ENCODE measurements at places on chromosomes 5 and 9.
A peak's percentile ranks its signal among the peaks of the same experiment; 100 is the strongest.

GRCh38 chr9:127112735-127113161, 9.7 kb downstream of the ANGPTL2 start:
- DNase-seq: no peak

GRCh38 chr5:128093368-128093767, 9.8 kb downstream of the SLC12A2 start:
- no peak for DNase-seq

DNA sequence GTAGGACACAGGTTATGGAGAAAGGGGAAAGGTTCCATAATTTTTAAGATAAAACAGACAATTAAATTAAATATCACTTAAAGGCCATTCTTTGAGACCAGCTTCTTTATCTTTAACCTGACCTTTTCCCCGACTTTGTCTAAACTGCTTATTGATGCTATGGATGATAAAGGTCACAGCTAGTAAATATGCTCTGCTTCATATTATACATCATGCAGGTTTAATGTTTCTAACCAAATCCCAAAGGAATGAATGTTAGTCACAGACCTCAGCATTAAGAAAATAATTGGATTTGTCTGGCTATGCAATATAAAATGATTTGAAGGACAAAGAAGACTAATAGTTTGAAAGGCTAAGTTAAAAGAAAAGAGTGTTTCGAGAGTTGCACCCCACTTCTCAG, 147.6 kb downstream of the ST8SIA4 start:
- no peak for DNase-seq

- no peak for DNase-seq
Measured at GRCh38 chr9:72043576-72043975, 16.8 kb downstream of the C9orf57 start.

- no peak for DNase-seq
Measured at GRCh38 chr5:59517926-59518585, 375.5 kb downstream of the PDE4D start.

GRCh38 chr5:159202151-159202550, 7.2 kb downstream of the RNF145 start:
- no peak for DNase-seq

GRCh38 chr9:97388721-97389238, 23.1 kb upstream of the TDRD7 start:
- DNase-seq: peak; percentile 79

- no peak for DNase-seq
Measured at GRCh38 chr5:133792024-133792423, 176.4 kb downstream of the C5orf15 start.

DNA sequence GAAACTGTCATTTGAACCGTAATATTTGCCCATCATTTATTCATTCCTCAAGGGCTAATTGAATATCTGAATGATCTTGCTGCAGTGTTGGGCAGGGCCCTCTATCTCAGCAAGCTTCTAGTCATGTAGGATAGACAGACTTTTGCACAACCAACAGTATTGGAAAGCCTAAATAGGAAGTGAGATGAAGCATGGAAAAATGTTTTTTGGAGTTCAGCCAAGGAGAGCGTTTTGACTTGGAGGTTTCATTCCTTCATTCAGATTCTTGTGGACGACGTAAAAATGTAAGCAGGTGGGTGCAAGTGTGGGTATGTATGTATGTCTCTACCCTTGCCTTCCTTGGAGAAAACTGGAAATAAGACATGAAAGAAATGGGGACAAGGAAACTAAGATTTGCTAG, 15.5 kb downstream of the DAPK1 start:
- DNase-seq: no peak

DNA sequence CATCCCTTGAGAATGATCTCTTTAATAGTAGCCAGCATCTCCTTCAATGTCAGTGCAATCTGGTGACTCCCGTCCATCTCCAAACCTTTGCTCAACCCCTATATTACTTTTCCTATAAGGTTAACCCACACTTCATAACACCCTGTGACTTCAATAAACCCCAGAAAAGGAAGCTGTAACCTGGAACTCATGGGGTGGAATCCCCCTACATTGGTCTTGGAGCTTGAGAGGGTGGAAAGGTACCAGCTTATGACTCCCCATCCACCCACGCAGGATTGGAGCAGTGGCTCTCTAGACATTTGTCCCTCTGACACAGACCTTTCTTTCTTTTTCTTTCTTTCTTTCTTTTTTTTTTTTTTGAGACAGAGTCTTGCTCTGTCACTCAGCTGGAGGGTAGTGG, 54.7 kb upstream of the ZFR start:
- peak; percentile 33 for DNase-seq

GRCh38 chr5:72494623-72495124, 12.5 kb downstream of the ZNF366 start:
- no peak for DNase-seq

- peak; percentile 2 for DNase-seq
Measured at GRCh38 chr9:12604164-12604821, 88.9 kb upstream of the TYRP1 start.

GRCh38 chr9:118170032-118170955, 466.1 kb downstream of the TLR4 start:
- DNase-seq: no peak

DNA sequence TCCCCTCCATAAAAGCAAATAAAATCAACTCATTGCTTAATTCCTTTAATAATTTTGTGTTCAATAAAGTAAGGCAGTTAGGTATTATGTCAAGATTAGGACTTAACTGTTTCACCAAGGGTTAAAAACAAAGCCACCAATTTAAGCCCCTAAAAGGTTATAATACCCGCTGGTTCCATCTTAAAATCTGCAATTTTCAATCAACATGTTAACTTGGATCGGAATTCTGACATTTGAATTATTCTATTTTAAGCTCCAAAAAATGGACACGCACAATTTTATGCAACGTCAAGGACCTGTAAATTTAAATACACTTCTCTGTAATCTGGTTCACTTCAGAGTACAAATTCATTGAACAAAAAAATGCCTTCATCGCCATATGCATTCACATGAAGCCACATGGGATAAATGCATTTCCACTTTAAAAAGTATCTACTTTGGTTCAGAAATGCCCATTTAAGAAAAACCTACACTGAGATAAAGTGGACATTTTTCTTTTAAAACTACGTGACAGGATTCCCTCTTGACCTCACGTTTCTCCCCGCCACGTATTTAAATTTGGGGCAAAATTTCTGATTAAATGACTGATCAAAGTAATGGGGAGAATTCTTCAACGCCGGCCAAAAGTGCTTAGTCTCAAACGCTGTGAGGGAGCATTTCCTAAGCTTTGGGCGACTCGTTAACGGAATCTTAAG, 721 bp downstream of the GIN1 start:
- DNase-seq: peak; percentile 22

GRCh38 chr9:123408313-123409262, 52.6 kb downstream of the CRB2 start:
- DNase-seq: no peak

DNA sequence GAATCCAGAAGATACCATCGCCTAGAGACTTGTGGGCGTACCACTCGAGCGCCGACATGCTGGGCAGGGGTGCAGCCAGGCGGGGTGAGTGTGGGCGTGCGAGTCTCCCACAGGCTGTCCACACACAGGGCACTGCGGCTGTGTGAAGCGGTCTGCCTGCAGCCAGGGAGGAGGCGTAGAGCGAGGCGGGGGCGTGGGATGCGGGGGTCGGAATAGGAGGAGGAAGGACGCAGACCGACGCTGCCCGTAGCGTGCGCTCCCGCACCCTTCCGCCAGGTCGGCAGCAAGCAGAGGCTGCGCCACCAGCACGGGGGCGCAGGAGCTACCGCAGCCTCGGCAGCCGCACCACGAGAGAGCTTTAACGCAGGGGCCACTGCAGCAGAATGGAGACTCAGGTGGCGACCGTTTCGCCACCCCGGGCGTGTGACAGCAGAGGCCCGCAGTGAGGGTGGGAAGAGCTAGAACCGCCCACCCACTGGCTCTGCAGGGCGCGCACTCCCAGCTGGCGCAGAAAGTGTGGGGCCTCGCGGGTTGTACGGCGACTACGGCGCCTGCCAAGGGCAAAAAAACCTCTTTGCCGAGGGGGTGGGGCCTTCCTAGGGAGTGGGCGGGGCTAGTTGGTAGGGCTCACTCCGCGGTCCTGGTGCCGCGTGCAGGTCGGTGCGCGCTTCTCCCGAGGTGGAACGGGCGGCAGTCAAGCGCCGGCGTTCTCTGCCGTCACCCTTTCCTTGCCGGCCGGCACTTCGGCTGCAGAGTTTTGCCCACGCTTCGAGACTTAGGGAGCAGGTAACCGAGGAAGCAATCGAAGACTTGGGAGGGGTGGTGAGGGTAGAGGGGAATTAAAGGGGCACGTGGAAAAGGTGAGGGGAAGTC, at the start of the genes MBLAC2 and POLR3G:
Gene MBLAC2 (minus strand): TSS at position 537 of the 873 bp plus-strand sequence. CDS start 479 bp downstream, at position 58.
Gene POLR3G (plus strand): TSS at position 630 of the 873 bp plus-strand sequence. CDS start 10,704 bp downstream, outside the sequence.
- peak; percentile 96 for DNase-seq

DNA sequence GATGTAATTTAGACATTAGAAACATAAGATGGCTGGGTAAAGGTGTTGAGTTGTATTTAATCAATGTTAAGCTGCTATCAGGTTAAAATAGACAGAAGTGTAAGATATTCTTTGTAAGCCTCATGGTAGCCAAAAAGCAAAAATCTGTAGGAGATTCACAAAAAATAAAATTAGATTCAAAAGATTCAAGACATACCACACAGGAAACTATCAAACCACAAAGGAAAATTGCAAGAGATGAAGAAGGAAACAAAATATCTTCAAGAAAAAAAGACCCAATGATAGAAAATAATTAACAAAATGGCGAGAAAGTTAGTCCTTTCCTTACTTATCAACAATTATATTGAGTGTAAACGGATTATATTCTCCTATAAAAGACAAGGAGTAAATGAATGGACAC, 15.3 kb downstream of the XRCC4 start:
- DNase-seq: no peak

DNA sequence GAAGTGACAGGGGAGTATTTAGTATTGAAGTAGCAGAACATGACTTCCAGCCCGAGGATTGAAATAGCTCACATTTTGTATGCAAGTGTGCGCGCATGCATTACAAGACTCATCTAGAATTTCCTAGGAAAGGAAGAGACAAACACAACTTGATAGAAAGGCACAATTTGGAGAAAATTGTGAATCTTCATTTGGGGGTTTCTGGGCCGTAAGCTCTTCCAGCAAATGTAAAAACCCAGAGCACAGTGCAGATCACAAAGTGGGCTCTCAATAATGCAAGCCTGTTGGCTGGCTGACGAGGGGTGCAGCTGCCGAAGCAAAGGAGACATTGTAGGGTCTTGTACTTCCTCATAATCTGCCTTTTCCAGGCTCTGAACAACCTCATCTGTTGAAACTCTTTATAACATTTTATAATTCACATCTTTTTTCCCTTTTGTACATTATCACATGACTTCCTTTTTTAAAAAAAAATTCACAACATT, 109.0 kb downstream of the BAAT start:
- DNase-seq: no peak

DNA sequence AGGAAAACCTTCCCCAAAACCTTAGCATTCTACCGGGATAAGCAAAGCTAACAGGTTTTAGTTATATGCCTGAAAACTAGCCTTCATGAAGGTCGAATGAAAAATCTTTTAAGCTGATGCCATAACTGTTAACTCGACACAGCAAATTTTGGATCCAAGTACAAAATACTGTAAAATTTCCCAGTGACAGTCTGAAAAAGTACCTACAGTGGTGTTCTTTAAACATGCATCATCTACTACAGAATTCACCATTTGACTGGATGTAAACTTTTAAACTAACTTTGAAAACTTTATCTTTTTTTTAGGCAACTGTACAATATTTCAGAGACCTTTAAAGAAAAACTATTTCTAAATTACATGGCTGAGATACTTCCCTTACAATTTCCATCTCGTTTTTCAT, 791 bp downstream of the RAPGEF6 start:
- DNase-seq: no peak

GRCh38 chr5:57499262-57500050, 16.8 kb upstream of the ACTBL2 start:
- peak; percentile 77 for DNase-seq

DNA sequence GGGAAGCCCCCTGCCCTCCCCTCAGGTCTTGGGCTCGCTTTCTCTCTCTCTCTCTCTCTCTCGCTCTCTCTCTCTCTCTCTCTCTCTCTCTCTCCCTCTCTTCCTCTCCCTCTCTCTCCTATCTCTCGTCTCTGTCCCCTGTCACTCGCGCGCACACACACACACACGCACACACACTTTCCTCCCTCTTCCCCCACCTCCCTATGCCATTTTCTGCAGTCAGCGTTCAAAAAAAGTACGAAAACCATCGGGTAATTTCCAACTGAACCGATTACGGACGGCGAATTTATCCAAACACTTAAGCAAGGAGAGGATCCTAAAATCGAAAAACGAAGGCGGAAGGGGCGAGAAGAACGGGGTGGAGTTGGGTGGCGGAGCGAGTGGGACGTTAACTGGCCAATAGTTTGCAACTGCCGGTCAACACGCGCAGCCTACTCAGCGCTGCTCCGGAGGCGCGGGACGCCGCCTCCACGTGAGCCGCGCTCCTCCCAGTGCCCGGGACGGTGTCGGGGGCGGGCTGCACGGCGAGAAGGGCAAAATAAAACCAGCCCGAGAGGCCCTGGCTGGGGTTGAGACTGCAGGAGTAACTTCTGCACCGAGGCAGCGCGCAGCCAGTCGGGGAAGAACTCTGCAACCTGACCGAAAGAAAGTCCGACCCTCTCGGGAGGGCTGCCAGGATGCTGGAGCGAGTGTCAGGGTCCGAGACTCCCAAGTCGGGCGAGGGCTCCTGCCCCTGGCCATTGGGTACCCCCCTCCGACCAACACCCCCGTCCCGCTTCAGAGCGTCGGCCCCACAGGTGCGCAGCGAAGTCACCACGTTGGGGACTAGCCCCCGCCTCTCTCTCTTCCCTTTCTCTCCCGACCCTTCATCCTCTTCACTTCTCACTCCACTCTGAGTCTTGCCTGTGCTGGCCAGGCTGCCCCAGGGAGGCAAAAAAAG, 24.9 kb upstream of the ELAVL2 start:
- DNase-seq: no peak

DNA sequence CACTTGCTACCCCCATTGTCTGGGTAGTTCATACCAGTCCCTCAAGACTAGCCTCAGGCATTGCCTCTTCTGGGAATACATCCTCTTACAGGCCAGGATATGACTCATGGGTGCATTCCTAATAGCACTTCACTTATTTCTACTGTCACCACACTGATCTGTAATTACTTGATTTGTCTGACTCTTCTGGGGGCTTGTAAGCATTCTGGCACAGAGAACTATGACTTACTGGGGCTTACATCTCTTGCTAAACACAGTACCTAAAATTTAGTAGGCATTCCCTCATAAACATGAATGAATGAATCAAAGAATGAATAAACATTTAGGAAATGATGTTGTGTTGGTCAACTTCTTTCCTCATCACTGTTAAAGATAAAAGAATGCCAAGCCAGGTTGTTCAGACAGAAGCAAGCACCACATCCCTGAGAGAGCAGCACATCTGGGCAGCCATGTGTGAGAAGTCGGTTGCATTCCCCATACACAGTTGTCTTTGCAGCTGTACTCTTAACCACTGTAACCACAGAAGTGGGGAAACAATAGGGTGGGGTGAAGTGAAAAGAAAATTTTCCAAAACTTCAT, 27.6 kb downstream of the IL7R start:
- DNase-seq: peak; percentile 90

DNA sequence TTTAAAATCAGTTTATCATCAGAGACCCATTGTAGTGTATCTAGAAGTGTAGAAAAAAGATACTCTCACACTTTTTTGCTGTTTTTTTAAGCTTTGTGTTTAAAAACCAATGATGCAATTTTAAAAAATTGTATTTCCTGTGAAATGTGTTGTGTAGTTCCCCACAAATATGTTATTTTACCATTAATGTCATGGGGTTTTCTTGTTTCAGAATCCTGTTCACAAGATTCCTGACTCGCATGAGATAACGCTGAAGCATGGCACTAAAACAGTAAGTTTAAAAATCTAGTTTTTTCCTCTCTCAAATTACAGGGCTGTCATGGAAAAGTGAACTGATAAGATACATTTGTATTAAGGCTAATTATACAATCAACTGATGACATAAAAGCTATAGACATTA, 58.6 kb downstream of the WDR70 start:
- no peak for DNase-seq
